ENCODE measurements at places on chromosomes 2 and 18.

DNA sequence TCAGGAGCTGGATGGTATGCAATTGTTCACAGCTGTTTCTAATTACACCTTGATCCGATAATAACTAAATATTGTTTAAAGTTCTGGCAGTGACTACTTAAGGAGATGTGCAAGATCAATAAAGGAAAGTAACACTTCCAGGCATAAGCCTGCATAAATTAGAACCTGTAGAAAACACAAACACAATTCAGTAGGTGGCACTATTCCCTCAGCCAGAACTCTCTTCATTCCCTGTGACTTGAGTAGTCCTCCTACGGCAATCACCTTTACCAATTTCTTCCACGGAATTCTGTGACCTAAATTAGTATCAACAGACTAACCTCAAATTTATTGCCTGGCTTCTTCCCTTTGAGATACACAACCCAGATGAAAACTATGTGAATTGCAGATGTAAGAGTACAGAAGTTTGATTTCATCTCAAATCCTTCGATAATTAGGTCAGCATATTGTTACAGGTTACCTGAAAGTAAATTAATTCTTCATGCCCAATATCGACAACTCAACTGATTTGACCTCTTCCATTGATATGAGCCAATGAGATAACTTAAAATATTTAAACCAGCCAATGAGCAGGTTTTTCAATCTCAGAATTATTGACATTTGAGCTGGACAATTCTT is 137.8 kb downstream of the PID1 start:
- no peak for DNase-seq

- no peak for DNase-seq
These were observed 192.8 kb upstream of the RAB12 start for GRCh38 chr18:8416212-8417019.

DNA sequence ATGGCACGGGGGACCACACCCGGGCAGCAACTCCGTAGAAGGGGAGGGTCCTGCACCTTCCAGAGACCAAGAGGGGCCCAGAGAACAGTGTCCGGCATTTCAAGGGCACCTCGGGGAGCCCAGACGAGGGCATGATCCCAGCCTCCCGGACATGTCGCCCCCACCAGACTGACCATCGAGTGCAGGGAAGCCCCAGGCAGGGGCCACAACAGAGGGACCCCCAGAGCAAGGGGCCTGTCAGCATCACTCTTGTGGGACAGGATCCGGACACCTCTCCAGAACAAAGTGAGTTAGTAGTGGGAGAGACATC is 50.4 kb upstream of the CTDP1 start:
- no peak for DNase-seq

DNA sequence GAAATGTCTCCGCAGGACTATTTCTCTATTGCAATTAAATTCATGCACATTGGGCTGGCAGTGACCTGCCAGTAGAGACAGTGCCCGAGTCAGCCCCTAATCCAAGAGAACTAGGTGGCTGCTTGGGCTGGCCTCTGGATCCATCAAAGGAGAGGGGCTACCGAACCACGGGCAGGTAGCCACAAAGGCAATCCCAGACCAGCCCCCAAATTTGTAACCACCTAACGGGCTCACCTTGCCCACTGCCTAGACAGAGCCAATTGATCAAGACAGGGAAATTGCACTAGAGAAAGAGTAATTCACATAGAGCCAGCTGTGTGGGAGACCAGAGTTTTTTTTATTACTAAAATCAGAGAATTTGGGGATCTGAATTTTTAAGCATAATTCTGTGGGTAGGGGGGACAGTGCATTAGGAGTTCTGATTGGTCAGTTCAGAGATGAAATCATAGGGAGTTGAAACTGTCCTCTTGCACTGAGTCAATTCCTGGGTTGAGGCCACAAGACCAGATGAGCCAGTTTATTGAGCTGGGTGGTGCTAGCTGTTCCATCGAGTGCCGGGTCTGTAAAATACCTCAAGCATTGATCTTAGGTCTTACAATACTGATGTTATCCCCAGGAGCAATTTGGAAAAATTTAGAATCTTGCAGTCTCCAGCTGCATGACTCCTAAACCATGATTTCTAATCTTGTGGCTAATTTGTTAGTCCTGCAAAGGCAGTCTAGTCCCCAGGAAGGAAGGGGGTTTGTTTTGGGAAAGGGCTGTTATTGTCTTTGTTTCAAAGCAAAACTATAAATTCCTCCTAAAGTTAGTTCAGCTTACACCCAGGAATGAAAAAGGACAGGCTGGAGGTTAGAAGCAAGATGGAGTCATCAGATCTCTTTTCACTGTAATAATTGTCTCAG is 260.4 kb upstream of the SP5 start:
- no peak for DNase-seq

GRCh38 chr2:61335187-61335586 is 135.7 kb downstream of the USP34 start:
- no peak for DNase-seq

GRCh38 chr2:48508461-48509124 is 21.4 kb upstream of the STON1 start:
- no peak for DNase-seq

DNA sequence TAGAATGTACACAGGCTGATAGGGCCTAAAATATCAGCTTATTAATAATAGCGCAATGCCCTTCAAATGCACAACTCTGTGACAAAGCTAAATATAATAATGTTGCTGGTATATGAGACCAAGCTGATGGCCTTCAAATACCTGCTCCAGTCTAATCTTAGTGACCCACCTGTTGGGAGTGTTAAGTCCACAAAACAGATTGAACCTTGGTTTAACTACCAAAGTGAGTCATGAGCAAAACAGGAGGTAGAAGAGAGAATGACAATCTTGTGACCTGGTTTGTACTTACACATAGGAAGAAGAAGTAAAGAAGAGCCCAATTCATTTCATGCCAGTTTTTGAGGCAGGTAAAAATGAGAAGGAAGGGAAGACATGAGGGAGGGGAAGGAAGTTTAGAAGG is 295.0 kb downstream of the NR4A2 start:
- no peak for DNase-seq

GRCh38 chr2:38448692-38449410 is 71.8 kb upstream of the ATL2 start:
- DNase-seq: no peak

DNA sequence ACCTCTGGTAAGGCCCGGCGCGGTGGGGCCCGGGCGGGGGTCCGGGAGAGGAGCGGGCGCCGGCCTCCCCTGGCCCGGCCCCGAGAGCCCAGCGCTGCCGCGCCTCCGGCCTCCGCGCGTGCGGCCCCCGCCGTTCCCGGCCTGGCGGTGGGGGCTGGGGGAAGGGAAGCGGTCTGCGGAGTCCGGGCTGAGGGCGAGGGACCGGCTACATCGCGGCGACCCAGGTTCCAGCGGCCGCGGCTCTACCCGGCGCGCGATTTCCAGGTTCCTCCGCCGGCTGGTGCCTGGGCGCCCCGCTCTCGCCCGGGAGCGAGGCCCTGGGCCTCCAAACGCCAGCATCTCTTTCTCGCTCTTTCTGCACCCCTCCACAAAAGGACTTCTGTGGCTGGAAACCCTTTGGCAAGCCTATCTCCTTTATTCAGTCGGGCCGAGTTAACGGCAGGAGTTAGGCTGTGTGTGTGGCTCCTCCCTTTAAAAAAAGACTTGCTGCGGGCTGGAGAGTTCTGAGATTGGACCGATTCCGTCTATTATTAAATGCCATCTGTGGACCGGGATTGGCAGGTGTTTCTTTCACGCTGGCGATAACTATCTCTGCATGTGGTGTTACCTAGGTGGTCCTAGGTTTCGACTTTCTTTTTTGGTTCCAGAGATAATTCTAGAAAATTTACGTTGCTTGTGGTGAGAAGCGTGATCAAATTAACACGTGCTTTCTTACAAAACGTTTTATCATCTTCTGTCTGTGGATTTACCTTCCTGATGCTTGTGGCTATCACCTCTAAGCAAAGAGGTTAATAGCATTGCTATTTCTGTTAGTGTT is 592 bp downstream of the ME2 start:
- no peak for DNase-seq

DNA sequence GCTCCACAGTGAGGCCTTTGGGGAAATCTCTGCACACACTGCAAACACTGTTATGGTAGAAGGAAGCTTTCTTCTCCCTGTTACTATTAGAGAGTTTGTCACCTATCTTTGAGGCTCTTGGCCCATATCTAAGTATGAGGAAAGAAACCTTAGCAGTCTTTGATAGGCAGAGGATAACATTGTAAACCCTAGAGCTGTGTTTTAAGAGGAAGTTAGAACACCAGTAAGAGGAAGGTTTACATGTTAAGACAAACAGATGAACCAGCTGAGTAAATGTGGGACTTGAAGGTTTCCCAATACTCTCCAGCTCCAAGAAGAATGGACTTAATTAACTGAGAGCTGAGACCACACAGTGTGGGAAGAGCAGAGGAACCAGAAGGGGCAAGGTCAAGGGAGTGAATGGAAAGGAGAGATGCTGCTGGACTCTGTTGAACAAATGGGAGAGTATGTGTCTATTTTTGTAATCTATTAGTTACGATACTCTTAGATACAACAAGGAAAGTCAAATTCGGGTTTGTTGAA is 257.0 kb downstream of the DPP10 start:
- no peak for DNase-seq

GRCh38 chr2:231648579-231649174 is 56.0 kb downstream of the TEX44 start:
- DNase-seq: no peak

- DNase-seq: no peak
These were observed 5.2 kb downstream of the PPP4R1 start for GRCh38 chr18:9609190-9609589.

DNA sequence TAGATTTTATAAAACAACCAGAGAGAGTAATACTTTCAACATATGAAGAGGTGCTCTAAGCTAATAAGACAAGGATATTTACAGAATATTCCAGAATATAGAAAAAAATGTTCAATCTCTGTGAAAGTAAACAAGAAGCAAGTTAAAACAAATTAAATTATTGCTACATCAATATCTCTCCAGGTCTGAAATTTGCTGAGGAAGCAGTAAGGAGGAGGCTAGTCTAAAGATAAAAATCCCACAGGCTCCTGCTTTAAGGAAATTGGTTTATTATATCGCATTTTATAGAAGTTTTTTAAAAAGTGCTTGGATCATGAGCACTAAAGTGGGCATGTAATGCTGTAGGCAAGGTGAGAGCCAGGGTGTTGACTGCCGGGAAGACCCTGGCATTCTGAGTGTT is 39.7 kb upstream of the ASB18 start:
- no peak for DNase-seq
